ENCODE measurements at places on chromosomes 5 and 9.

GRCh38 chr9:131252120-131252519, 24.2 kb downstream of the FAM78A start:
- DNase-seq: no peak

DNA sequence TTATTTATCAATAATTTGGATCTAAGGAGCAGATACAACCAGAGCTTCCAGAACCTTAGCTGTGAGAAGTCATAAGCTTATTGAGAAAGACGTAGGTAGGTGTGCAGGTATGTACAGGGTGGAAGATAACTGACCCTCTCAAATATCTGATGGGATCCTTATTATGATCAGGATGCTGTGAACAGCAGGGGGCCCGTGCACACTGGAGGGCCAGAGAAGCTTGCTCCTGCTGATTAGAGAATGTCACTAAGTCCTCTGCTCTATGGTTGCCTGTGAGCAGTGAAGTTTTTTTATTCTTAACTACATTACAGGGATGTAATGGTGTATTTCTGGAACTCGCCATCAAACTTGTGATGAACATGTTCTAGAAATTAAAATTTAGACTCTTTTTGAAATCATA, 108.9 kb upstream of the POU5F2 start:
- DNase-seq: no peak

DNA sequence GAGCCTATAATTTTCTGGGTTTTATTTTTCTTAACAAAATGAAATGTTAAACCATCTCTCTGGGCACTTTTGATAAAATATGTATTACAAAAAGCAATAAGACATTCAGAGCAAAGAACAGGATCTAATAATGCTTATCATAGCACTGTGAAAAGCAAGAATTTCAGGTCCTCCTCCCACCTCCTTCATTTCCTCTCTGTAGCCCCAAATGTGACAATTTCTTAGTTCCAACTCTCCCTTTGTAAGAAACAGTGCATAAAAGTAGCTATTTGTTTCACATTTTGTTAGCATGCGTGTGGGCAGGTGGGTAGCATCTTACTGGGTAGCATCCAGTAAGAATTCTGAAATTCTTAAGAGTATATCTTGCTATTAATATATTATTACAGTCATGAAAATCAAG, 130.9 kb upstream of the RASA1 start:
- no peak for DNase-seq

- DNase-seq: no peak
Measured at GRCh38 chr9:17065062-17065461, 69.8 kb upstream of the CNTLN start.

GRCh38 chr9:35741740-35742139, 7.3 kb downstream of the GBA2 start:
- DNase-seq: no peak

- no peak for DNase-seq
Measured at GRCh38 chr5:165560648-165561047, 2055.2 kb downstream of the MAT2B start.

DNA sequence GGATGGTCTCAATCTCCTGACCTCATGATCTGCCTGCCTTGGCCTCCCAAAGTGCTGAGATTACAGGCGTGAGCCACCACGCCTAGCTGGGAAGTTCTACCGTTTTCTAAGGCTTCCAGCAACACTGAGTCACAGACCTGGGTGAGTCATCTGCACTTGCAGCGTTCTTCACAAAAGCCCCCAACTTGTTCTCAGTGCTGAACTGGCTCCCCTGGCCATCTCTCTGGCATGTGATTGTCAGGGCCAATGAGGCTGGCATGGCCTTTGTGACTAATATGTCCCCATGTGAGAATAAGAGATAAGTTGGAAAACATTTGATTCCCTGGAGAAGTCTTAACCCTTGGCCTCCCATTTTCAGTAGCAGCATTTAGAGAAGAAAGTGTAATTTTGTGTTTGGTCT, 124.4 kb downstream of the WDR41 start:
- no peak for DNase-seq

GRCh38 chr5:147073098-147073497, 161.7 kb upstream of the STK32A start:
- no peak for DNase-seq

DNA sequence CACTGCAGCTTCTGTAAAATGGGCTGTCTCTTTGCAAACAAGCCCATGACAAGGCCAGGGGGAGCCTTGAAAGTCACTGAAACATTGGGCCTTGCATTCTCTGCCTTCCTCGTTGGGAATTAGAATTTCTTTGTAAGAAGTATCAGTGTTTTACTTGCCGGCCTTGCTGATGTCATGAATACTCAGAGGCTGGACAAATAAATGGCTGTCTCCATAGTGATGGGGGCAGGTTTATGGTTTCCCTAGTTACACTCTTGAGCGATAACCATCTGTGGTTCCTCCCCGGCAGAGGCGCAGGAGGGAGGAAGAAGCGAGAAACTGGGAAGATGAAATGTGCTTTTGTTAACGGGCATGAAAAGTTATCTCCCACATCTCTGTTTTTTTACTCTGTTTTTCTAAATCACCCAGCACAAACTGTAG, 272.7 kb upstream of the PANK3 start:
- no peak for DNase-seq

DNA sequence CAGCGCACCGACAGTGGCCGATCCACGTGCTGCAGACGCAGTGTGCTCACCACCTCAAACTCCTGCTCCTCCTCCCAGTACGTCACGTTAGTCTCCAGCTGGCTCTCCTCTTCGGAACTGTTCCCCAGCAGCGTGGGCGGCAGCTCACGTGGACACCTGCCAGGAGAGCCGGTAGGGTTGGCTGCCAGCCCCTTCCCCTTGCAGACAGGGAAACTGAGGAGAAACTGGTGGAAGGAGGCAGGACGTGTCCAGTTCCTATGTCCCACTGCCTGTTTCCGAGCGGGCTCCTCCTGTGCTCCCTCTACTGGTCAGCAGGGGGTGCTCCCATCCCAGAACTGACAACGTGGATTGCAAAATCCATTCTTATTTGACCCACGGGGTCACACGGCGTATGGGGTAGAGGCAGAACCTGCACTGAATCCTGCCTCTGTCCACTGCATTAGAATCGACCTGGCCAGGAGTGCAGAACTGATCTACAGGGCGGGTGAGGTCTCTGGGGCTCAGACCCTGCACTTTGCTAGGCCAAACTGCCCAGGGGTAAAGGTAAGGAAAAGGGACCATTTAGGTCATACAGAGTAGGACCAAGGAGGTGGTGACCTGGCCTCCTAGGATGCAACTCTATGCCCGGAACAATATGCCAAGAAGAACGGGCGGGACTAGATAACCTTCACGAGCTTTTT, 25.7 kb downstream of the PDGFRB start:
- peak; percentile 74 for DNase-seq

GRCh38 chr9:34125681-34126206, 754 bp downstream of the DCAF12 start:
- no peak for DNase-seq

GRCh38 chr5:175129619-175130018, 314.4 kb downstream of the DRD1 start:
- DNase-seq: no peak

GRCh38 chr9:112384690-112385089, 4.8 kb downstream of the HSDL2 start:
- no peak for DNase-seq

DNA sequence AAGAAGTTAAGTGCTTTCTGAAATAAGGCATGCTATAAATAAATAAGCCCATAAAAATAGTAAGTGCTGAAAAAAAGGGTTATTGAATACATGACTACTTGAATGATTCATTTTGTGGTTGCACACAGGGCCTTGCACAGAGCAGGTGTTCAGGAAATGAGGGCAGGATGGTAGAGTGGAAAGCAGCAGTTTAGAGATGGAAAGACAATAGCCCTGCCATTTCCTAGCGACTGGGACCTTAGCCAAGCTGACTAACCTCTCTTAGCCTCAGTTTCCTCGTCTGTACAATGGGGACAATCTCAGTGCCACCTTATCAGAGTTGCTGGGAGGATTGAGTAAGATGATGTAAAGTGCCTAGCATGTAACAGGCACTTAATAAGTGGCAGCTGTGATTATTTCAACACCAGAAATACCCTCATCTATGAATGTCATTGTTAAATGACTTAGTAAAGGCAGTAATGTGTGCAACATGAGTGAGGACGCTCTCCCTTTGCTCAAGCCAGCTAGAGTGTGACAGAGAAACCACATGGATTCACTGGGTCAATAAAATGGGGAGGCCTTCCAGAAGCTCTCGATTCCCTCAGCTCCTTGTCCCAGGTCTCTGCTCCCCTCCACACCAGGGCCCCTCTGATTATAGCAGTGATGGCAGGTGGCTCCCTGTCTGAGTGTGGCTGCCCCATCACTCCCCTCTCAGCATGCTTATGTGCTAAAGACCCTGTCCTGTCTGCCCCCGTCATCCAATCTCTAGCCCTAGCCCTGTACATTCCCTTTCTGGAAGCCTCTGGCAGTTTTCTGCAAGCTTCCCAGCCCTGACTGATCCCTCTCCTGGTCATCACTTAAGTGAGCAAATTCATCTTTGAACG, 16.0 kb upstream of the PHF19 start:
- no peak for DNase-seq

- DNase-seq: no peak
Measured at GRCh38 chr5:66757834-66758371, 161.7 kb downstream of the MAST4 start.

DNA sequence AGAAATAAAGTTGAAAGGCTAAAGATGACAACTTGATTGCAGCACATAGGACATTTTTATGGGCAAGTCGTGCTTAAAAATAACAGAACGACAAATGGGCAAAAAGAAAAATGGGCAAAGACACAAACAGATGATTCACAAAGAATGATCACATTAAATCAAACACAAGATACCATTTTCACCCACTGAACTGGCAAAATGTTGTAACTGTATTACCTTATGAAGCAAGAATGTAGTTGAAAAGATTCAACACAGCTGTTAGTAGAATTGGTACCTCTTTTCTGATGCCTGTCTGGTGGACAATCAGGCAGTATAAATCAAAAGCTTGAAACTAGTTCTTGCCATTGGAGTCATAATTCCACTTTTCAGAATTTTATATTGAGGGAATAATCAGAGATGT, 81.0 kb upstream of the PALM2AKAP2 start:
- no peak for DNase-seq

DNA sequence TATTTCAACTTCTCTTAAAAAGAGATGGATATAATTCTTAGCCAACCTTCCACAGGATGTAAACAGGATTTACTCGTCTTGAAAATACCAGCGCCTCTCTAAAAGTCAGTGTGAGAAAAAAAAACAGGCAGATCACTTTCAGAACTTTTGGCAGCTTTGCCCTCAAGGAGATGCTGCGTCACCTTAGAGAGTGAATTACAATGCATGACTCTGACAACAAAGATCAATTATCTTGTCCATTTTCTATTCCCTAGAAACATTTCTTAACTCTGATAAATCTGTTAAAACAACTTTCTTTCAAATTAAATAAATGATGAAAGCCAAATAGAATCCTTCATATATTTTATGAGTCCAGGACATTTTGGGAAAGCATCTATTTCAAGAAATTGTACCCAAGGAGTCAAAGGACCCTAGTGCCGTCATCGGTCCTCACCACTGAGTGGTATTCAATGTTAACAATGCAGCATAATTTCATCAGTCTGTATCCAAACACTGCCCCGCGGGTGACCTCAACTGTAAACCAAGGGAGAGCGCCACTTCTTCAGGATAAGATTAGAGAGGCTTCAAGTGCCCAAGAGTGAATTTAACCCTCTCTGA, 536.0 kb downstream of the PDE4D start:
- DNase-seq: no peak

- no peak for DNase-seq
Measured at GRCh38 chr9:8552732-8553131, 753.2 kb upstream of the DMAC1 start.

- DNase-seq: no peak
Measured at GRCh38 chr5:87732875-87733768, 320.4 kb upstream of the CCNH start.

DNA sequence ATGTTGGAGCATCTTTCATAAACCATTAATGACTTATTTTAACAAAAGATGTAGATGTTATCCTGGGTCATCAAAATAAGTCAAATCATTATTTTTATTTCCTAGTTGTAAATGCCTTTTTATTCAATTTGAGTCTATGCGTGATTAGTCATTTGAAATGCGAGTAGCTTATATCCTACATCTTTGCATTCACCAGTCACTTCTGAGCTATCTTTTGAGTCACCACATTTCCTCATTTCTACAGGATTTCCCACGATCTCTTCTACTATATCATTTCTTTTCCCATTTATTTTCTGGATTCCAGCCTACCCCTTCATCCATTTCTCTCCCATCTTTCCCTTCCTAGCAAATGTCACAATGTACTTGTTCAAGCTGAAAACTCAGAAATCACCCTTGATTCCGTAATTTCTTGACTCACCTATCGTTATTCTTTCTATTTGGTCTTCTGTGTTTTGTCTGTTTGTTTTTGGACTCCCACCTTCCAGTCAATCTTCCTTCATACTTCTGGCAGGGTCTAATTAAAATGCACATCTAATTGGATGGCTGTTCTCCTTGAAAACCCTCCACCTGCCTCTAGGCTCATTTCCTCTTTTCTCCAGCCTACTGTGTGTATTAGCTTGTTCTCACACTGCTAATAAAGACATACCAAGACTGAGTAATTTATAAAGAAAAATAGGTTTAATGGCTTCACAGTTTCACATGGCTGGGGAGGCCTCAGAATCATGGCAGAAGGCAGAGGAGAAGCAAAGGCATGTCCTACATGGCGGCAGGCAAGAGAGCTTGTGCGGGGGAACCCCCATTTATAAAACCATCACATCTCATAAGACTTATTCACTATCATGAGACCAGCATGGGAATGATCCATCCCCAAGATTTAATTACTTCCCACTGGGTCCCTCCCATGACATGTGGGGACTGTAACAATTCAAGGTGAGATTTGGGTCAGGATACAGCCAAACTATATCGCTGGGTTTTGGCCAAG, 112.4 kb downstream of the MEF2C start:
- no peak for DNase-seq

DNA sequence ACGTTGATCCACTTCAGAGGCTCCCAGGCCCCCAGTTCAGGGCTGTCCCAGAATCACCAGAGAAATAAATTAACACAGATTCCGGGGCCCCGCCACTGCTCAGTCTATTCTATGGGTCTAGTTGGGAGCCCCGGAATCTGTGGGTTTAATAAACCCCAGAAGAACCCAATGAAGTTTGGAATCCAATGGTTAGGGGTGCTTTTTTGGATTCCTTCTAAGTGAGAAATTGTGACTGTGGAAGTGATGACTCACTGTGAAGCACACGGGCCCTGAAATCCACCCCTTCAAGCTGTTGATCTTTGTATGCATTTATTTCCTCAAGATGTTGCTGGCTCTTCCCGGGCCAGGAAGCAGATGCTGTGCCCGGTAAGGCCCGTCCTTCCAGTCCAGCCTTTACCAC, 57.3 kb upstream of the SLC28A3 start:
- DNase-seq: no peak

GRCh38 chr5:71778678-71779276, 59.7 kb downstream of the CARTPT start:
- no peak for DNase-seq

GRCh38 chr5:3218916-3219650, 376.5 kb upstream of the IRX1 start:
- DNase-seq: no peak

- no peak for DNase-seq
Measured at GRCh38 chr9:21473236-21473635, 8.9 kb downstream of the IFNE start.

GRCh38 chr9:125626187-125626586, 80.8 kb downstream of the MAPKAP1 start:
- DNase-seq: no peak

DNA sequence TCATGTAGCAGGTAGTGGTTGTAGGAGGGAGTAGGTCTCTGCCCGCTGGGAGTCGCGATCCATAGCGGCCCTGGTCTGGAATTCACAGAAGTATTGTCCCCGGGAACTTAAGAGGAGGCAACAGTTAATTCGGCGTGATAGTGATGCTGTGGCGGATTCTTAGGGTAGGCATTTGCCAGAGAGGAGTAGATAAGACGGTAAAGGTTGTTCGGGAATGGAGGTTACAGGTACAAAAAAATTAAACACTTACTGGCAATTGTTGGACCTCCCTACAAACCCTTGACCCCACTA, 679 bp downstream of the SMC5 start:
- no peak for DNase-seq
